GM13976 (cell line): ENCODE measurements at places on chromosomes 12 and 14.
A peak's percentile ranks its signal among the peaks of the same experiment; 100 is the strongest.

DNA sequence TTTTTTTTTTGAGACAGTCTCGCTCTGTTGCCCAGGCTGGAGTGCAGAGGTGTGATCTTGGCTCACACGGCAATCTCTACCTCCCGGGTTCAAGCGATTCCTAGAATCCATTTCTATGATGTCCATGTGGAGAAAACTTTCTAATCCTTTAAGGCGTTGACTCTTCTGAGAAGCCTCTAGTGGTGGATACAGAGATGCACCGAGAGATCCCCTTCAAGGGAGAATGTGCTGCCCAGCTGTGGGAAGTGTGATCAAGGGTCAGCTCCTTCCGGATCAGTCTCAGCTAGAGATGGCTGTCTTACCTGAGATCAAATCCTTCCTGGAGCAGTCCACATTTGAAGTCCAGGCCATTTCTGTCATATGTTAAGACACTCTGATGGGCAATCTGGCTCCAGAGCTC lies 92.7 kb upstream of the HECTD1 start:
- DNase-seq = no peak

- DNase-seq = no peak
Measured at GRCh38 chr14:70879448-70879847, 27.8 kb upstream of the PCNX1 start.

DNA sequence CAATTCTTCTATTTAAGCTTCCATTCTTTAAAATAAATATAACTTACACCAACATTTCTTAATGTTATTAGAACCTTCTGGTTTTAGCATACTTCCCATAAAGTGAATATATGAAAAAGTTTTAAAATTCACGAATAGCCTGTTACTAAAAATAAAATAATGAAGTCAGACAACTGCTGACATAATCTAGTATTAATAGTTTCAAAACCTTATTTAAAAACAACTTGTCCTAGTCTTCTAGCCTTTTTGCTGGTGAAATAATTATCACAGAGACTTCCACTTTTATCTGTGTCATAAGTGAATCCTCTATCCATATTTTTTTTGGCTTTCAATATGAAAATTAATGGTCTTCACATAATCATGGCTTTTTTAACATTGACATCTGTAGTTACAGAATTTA lies 93.8 kb upstream of the MON2 start:
- DNase-seq = no peak

DNA sequence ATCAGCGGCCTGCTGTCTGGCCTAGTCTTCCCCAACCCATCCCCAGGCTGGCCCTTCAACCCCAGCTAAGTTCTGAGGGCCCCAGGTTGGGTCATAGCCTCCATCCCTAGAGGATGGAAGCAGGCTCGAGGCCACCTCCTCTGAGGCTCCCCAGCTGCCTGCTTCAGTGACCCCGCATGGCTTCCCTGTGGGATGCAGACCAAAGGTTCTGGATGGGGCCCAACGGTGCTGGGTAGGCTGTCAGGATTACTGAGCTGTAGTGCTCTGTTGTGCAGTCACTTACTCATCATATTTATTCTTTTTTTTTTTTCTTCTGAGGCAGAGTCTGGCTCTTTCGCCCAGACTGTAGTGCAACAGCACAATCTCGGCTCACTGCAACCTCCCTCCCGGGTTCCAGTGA lies 92.0 kb downstream of the IRF2BPL start:
- no peak for DNase-seq

DNA sequence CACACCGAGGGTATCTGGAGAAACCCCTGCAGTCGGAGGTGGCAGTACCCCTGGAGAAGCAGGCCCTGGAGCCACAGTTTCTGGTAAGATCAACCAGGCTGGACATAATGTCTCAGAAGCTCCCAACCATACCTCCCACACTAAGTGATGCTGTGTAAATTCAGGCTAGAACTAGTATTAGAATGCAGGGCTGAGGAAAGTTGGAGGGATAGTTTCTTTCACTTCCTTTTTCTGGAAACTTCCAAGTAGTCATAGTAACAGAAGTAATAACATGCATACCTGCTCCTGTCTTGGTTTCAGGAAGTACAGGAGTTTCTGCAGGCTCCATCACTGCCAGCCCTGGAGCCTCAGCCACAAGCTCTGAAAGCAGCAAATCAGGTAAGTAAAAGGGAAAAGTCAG lies 228.1 kb upstream of the CNTN1 start:
- DNase-seq = no peak

- DNase-seq = no peak
Measured at GRCh38 chr12:19764408-19764807, 325.1 kb downstream of the AEBP2 start.

GRCh38 chr12:34033628-34034296 lies 11.5 kb downstream of the ALG10 start:
- peak; percentile 5 for DNase-seq

DNA sequence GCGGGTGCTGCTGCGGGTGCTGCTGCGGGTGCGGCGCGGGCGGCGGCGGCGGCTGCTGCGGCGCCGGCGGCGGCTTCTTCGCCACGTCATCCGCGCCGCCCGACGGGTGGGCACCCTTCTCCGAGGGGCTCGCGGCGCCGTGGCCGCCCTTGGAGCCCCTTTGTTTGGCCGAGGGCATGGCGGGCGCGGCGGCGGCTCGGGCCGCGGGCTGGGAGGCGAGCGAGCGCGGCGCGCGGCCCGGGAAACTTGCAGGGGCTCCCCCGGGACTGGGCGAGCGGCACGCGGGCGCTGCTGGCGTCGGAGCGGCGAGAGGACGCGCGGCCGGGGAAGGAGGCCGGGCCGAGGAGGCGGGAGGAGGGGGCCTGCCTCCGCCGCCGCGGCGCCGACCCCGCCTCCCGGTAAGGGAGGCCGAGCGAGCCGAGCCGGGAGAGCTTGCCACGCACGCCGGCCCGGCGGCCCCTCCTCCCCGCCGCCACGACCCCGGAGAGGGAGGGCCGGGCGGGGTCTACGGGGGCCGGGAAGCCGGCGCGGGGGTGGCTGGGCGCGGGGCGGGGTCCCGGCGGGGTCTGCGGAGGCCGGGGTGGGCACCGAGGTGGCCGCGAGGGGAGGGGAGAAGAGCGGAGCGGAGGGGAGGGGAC lies at the start of gene CKAP4:
Gene CKAP4 (minus strand): TSS at position 347 of the 638 bp plus-strand sequence. CDS start 169 bp downstream, at position 178.
- DNase-seq = peak; percentile 86

DNA sequence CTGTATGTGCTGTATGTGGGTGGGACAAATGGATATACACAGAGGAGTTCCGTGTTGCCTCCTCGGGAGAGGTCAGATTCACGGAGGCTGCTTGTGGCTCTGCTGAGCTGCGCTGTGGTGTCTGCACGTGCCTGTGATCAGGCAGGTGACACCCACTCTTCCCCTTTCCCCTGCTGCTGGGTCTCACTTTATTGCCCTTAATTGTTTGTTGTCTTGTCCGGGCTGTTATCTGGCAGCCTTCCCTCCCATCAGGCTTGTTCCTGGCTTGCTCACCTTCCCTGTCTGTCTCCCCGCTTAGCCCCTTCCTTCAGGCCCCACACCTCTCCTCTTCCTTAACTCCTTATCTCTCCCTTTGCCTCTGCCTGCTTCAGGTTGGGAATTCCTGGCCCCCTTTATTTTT lies 13.5 kb downstream of the WNT5B start:
- no peak for DNase-seq

DNA sequence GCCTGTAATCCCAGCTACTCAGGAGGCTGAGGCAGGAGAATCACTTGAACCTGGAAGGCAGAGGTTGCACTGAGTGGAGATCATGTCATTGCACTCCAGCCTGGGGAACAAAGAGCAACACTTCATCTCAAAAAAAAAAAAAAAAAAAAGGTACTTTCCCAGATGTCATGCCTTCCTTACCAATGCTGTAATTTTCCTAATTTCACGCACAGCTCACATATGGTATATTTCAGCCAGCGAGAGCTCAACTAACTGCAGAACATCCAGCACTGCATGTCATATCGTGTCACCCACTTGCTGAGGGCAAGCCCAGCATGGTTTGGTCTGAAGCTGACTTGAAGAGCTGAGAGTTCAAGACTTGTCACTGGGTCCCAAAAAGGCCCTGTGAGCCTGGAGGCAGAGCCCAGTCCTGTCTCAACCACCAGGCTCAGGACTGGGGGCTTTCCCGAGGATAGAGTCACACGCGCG lies 29.0 kb downstream of the NFKBIA start:
- no peak for DNase-seq

GRCh38 chr12:124867401-124867930 lies 3.8 kb upstream of the SCARB1 start:
- no peak for DNase-seq
